ENCODE measurements at places on chromosomes 3 and 15.

DNA sequence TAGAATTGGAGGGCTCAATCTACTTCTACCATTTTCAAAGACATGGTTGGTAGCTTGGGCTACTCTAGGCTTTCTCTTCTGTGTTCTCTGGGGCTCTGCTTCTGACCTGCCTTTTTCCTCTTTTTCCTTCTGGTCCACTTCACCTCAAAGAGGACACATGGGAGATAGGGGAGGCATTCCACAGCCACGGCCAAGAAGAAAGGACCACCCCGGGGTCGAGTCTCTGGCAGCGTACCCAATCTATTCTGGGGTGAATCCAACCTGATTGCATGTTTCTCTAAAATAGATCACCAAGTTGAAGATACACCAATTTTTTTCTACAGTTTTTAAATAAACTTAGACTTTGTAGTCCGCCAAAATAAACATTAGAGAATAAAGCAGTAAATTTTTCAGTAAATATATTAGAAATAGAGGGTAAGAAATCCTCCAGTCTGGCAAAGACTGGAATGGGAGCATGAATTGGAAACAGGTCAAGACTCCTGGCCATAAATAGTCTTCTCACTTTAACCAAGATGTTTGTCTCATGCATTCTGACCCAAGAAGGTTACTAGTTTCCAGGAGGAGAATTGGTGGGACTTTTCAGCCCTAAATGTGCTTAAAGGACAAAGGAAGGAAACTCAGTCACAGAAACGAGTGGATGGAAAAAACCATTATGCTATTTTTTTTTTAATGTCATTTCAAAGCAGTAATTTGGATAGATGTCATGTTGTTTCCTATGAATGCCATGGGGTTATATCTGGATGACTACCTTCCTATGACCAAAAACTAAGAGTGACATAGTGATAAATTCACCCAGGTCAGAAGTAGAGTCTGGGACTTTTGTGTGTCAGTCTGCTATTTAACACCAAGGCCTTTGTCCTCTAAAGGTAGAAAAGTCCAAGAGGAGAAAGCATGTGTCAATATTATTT is 71.3 kb upstream of the PHLDB2 start:
- DNase-seq, result no peak

- no peak for DNase-seq
Measured at GRCh38 chr3:178419071-178419470, 117.2 kb upstream of the KCNMB2 start.

DNA sequence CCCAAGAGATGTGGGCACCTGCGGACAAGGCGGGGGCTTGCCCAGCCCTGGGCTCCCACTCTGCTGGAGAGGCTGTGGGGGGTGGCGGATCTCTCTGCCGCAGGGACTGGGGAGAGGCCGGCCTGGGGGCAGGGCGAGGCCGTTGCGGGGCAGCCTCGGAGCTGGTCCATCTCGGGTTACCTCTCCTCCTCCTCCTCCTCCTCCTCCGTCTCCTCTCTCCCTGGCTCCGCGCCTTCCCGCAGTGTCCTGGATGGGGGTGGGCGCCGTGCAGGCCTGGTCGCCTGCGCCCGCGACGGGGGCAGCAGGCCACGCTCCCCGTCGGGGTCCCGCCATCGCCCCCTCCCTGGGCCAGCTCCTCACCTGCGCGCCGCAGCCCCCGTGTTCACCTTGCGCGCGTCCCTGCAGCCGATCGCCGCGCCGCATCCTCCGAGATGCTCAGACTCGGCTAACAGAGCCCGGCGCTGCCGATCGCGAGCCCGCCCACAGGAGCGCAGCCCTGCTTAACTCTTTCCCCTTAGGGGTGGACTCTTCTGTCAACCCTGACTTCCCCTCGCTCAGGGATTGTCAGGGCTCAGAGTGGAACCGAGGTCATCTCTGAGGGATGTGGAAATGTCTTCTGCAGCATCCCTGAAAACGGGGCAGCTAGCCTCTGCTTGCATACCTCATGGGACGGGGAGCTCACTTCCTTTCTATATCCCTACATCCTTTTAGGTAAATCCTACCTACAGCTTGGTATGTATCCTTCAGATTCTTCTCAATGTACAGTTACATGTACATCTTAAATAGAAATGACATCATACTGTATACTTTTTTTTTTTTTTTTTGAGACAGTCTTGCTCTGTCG is at the start of gene PRRT3:
PRRT3 (minus strand) TSS at position 447 of the 844 bp plus-strand sequence. CDS start 2,293 bp downstream, outside the sequence.
- DNase-seq, result no peak

GRCh38 chr3:126036056-126036549 is 47.8 kb downstream of the SLC41A3 start:
- no peak for DNase-seq

- no peak for DNase-seq
Measured at GRCh38 chr3:109316162-109316730, at the start of gene DPPA2. DPPA2 (minus strand) TSS chr3:109316517; CDS start chr3:109314542, 1,975 bp downstream.

GRCh38 chr3:105362021-105362665 is 4.6 kb upstream of the ALCAM start:
- DNase-seq, result no peak

- no peak for DNase-seq
Measured at GRCh38 chr3:114362815-114363214, 69.0 kb downstream of the TIGIT start.

DNA sequence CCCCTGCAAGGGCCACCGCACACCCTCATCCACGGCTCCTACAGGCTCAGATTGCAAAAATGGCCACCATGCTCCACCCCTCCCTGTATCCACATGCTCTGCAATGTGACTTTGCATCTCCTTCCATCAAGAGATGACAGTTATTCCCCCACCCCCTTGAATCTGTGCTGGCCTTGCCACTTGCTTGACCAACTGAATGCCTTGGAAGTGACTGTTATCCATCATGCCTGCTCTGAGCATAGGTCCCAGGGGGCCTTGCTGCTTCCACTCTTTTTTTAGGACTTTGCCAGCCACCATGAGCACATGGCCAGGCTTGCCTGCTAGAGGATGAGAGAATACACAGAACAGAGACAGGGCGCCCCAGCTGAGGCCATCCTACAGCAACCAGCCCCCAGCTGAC is 13.6 kb downstream of the HAPLN3 start:
- DNase-seq, result no peak

DNA sequence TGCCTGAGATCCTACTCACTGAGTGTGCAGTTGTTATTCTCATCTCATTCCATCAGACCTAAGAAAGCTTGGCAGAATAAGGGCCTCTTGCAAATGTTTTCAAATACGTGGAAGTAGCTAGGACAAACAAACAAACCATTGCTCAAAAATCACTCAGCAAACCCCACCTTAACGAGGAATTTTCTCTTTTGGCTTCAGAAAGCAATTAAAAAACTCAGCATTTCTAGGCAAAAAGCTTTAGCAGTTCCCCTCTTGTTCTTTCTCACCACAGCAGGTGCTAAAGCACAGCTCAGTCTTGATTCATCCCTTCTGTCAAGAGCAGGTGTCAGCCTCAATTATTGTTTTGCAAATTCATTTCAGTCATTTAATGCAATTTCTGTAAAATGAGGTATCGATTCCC is 58.6 kb upstream of the NUDT16 start:
- DNase-seq, result no peak

DNA sequence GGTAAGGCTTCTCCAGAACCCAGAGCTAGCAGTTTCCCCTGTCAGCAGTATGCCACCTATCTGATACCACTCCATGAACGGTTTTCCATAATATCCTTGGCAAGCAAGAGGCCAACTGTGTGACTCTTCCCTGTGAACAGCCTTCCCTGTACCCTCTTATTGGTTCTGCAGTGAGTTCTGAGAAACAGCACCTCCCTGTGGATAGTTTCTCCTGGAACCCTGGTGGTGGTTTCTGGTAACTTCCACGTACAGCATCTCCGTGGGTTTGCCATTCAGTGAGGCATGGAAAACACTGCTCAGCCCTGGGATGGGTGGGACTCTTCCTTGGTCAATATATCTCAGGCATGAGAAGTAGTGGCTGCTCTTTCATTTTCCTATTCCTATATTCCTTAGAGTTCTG is 19.4 kb upstream of the SERPINI2 start:
- no peak for DNase-seq

DNA sequence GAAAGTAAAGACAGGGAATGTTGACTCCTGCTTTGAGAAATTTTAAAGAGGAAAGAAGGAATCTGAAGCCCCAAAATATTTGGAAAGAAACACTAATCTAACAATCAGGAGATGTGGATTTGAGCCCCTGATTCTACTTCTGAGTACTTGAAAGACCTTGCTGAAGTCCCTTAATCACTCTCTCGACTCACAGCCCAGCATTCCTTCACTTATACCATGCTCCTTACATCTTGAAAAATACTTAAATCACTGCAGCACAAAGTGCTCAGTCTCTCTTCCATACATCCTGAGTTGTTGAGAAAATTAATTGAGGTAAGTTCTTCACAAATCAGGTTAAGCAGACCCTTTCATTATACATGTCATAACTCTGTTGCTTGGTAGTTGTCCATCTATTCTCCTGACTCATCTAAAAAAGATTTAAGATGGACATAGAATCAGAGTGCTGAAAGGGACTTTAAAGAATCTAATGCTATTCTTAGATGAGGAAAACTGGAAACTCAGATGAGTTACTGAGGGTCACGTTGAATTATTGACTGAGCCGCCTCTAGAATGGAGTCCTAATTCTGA is 72.8 kb upstream of the THSD4 start:
- DNase-seq, result no peak

- DNase-seq, result no peak
Measured at GRCh38 chr15:55235546-55236036, 38.9 kb upstream of the RSL24D1 start.

DNA sequence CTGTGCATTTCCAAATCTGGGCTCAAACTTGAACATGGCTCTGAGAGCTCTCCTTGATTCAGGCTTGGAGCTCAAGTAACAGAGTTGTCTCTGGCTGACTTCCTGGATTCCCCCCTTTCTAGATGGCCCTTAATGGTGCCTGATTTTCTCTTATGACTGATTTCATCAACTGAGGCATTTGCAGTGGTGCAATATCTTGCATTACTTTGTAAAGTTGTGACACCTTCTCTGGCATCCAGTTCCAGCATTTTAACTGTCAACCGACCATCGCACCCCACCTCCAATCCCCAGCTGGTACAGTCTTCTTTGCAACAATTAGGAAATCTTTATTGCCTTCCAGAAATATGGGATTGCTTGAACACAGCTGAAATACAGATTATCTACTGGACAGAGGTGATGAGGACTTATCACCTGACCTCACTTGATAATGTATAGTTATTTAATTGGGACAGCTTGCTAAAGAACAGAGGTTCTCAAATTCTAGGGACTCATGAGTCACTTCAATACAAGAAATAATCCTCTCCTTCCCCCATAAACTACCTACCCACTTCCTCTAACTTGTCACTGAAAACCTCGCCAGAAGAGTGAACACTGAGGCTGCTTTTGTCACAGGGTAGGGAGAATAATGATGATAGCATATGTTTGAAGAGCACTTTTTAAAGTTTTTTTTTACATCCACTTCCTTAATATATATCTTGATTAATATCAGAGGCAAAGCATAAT is 41.8 kb downstream of the FILIP1L start:
- DNase-seq, result no peak

- no peak for DNase-seq
Measured at GRCh38 chr3:184156522-184156955, 1.4 kb downstream of the DVL3 start.

DNA sequence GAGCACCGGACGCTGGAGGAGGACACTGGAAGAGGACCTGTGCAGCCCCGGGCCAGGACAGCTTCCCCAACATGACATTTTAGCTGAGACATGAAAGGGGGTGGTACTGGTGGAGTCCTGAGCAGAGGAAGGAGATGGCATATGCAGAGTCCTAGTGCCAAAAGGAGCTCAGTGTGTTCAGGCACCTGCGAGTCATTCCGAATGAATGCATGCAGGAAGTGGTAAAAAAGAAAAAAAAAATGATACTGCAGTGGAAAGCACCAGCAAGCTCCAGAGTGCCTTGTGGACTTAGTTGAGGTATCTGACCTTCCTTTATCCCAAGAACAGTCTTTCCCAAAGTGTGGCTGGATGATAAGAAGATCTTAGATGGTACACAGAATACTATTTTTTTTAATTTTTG is 6.6 kb upstream of the ZNF148 start:
- no peak for DNase-seq

DNA sequence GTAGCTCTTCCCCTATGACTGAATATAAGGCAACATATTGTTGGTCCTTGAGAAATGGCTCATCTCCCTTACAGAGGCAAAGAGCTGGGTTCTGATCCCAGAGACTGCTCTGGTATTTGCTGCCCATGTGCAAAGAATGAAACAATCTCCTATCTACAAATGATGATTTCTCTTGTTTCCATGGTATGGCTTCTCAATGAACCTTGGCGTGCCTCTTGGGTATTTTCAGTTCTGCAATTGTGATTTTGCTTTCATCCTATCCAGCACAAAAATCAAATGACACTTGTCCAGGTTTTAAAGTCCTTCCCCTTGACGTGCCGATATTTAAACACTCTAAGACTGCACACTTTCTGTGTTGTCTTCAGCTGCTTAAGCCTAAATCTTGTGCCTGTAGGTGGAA is 109.8 kb upstream of the NR2F2 start:
- no peak for DNase-seq
